ENCODE measurements at places on chromosomes 5 and 9.

DNA sequence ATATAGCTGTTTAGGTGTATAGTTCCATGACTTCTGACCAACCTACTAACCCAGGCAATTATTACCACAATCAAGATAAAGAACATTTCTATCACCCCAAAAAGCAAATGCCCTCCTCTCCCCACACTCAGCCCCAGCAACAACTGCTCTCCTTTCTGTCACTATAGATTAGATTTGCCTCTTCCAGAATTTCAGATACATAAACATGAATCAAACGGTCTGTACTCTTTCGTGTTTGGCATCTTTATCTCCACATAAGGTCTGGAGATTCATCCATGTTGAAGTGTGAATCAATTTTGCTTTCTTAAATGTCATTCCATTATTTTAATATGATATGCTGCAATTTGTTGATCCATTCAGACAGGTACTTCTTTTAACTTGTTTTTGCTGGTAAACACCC is 10.5 kb upstream of the GCNT1 start:
- DNase-seq: no peak

DNA sequence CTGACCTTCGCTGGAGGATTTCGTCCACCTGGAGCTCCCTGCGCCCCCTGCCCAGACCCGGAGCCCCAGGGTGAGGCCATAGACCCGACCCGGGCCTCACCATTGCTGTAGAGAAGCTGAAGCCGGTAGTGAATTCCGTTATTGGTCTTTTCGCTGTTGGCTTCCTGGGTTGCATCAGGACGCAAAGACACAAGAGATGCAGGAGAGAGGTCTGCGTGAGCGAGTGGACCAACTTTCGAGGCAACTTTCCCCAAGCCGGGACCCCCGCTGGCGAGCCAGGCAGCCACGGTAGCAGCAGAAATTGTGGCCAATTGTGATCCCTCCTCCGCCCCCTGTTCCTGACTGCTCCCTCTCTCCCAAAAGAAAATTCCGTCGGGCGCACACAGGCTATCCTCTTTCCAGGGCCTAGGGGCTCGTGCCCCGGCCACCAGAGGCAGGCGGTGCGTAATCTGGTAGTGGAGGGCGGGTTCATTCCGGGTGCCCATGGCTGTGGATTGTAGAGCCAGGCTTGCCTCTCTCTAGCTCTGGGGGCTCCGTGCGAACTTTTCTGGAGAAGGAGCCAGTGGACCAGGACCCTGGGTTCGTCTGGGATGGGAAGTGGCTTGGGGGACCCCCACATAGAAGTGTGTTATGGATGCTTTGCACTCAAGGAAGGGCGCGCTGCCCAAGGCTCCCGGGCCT is 3.3 kb downstream of the EBF1 start:
- no peak for DNase-seq

- peak; percentile 35 for DNase-seq
These were observed 276.3 kb downstream of the PSAT1 start for GRCh38 chr9:78573205-78573604.

GRCh38 chr5:5164163-5164562 is 24.0 kb downstream of the ADAMTS16 start:
- DNase-seq: no peak

DNA sequence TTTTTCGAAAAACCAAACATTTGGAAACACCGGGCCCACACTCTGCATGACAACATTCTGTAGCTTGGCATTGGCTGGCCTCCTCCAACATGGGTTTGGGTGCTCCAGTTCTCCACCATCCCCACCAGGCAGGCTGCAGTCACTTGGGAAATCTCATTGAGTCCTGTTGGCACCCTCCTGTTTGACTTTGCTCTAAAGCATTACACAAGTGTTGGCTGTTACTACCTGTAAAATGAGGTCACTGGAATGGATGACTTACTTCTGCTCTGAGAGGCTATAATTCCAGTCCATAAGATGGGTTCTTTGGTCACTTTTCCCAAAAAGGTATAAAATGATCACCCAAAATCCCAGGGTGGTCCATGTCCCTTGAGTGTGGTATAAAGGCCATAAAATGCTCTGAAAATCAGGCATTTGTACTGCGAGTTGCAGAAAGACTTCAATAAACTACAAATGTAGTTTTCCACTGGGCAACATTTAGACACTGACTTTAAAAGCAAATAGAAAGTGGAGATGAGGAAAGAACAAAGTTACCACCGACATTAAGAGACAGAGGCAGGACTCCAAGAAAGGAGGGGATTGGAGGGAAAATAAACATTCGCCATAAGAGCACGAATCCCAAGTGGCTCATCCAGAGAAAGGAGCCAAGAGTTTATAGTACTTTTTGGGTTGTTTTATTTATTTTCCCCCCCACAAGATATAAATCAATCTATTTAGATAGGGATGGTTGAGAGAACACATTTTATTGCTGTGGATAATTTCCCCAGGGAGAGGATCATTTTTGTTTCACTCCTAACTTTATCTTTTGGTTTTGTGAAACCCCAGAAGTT is 295.1 kb downstream of the TLE1 start:
- DNase-seq: no peak

DNA sequence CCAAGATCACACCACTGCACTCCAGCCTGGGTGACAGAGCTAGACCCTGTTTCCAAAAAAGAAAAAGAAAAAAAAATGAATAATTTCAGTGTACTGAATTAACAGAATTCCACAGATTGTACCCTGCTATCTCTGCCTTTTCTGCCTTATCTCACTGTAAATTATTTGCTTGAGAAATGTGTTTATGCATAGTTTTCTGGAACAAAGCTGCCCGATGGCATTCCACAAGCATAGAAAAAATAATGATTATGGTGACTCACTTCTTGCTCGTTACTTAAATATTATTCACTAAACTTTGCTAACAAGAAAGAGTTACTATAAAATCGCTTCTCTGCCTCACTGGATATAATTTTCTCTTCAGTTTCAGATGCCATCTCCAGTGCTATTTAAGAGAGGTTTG is 88.7 kb upstream of the FAM169A start:
- DNase-seq: no peak

DNA sequence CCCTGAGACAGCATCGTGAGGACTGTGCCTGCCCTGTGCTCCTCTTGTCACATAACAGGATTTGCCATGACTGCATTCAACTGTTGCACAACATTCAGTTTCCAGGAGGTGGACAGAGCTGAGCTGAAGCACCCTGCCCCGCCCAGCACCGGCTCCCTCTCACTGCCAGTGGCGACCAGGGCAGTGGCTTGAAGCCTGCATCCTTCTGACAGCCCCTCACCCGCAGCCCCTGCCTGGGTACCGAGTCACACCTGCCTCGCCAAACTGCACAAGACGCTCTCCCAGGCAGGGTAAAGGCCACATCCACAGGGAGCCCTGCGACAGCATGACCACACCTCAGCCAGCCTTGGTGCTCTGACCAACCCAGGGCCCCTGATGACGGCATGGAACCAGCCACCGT is 59.9 kb upstream of the ZNF354A start:
- DNase-seq: no peak

DNA sequence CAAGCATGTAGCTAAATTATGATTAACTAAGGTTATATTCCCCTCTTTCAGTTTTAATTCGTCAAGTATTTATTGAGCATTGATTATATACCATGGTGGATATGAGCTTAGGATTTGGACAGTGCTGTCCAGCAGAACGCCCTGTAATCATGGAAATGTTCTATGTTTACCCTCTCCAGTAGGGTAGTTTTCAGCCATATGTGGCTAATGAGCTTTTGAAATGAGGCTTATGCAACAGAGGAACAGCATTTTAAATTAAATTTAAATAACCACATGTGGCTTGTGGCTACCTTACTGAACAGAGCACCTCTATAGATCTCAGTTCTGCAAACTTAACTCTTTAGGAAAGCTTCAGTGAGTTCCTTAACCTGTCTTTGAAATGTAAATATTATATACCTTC is 59.1 kb downstream of the JMY start:
- no peak for DNase-seq

- no peak for DNase-seq
These were observed 39.9 kb downstream of the FNIP1 start for GRCh38 chr5:131756942-131757341.

DNA sequence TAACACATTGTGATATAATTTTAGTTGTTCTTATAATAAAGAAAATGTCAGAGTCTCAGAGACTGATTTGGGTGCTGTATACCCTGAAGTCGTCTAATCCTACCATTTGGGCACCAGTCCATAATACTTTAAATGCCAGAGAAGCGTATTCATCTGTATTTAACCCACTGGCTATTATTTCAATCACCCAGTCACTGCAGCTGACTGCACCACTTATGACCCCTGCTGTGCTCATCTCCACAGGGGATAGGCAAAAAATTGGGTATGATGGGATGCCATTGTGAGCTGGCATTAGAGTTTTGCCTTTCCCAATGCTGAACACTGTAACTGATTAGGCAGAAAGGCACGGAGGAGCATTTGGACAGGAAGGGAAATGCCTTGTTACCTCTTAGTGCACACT is 599.7 kb downstream of the CAAP1 start:
- no peak for DNase-seq

DNA sequence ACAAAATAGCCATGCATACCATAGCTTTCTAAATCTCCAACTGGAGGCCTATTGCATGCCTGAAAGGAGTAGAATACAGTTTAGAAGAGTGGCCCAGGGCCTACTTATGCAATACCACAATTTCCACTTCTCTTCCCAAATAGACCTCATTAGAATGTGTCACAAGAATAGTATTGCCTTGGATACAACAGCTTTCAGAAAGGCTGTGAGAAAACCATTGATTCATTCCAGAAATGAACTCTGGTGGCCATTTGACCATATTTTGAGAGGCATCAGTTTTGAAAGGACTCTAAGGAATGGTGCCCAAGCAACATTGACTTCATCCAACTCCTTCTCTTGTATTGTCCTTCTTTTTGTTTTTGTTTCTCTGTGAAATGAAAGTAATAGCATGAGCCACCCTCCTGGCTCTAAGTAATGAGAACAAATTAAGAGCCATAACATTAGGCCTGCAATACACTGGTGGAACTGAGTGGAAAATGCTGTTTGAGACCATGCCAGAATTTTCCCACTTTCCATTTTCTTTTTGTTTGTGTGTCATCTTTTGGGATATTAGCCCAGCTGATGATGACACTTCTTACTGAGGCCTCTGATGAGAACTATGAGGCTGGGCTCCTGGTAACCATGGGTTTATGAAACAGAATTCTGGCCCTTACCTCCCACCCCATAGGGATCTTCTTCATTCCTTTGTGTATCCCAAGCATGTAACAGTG is 90.2 kb downstream of the TMEM174 start:
- no peak for DNase-seq

DNA sequence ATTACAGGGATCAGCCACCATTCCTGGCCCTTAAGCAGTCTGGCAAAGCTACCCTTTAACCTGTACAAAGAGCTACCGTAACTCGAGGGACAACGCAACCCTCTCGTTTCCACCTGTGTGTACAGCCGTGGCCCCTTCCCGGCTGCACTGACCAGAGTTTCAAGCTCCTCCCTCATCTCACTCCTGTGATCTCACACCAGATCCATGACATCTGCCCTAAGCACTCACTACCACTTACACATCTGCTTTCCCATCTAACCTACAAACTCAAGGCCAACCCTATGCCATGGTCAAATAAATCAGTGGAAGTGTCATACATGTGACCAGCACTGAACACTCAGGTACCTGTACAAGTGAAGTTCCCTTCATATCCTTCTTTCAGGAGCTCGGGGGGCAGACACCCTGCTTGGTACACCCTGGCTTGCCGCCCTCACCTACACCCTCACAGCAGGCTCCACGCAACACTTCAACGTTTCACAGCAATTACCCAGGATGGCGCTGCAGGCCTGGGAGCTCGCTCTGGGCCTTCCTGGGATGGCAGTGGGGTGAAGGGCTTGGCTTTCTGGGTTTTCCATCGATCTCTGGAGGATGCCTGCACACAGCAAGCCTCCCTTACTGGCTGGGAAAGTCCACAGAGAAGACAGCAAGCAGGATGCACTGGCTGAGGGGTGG is 61.7 kb downstream of the PRRT1B start:
- no peak for DNase-seq

DNA sequence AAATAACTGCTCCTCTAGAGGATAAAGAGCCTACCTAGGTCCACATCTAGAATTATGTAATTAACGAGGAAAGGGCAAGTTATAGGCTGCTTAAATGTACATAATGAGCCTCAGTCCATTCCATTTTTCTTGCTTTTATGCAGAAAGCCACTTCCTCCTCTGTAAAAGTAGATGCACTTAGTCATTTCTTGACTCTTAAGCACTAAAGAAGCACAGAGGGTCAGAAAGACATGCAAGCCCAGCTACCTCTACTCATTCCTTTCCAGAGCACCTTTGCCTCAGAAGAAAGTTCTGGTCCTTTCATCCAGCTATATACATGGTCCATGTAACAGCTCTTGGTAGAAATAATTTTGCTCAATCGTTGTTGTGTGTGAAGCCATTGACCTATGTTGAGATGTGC is 308.0 kb upstream of the NREP start:
- no peak for DNase-seq

- peak; percentile 71 for DNase-seq
These were observed at the start of gene GNG10 for GRCh38 chr9:111661150-111661801. Gene GNG10 (plus strand): TSS chr9:111661605. CDS start chr9:111661635, 30 bp downstream.

- no peak for DNase-seq
These were observed 84.3 kb downstream of the SH3TC2 start for GRCh38 chr5:148978370-148979082.

GRCh38 chr5:89281766-89282553 is 399.0 kb upstream of the MEF2C start:
- DNase-seq: no peak

- no peak for DNase-seq
These were observed 67.4 kb upstream of the HRH2 start for GRCh38 chr5:175590471-175590881.

DNA sequence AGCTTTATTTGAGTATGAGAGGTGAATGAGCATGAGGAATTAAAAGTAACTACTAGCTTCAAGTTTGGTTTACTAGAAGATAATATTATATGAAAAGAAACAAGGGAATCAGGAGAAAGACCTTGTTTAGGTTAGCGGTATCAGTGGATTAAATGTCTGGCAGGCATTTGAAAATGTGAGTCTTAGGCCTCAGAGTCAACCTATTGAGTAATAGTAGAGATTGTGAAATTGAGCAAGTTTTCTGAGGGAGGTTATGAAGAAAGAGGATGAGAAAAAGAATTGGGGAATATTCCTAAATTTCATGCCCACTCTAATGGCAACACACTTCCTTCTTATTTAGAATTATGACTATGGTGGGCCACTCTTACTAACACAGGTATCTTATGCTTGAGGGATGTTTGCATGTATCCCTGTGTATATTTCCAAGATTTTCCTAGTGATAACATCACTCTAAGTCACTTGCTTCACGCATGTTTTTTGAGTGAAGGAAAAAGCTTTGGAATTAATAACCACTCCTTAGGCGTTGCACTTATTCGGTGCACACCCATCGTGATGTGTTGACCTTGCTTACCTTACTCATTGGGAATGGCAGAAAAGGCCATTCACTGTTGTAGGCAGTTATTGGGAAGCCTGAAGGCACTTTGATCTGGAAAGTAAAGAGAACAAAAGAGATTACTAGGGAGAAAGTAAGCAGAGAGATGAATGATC is 8.2 kb upstream of the ELL2 start:
- DNase-seq: no peak

Measured in HAP-1 (cell line).